Stimulated activated CD4-positive, alpha-beta T cell treated with anti-CD3 and anti-CD28 coated beads, Interleukin-12 subunit alpha, Interleukin-12 subunit beta, amount 100 ng/mL, for 24 hours (primary cell): ENCODE measurements at places on chromosomes 1 and 21.

DNA sequence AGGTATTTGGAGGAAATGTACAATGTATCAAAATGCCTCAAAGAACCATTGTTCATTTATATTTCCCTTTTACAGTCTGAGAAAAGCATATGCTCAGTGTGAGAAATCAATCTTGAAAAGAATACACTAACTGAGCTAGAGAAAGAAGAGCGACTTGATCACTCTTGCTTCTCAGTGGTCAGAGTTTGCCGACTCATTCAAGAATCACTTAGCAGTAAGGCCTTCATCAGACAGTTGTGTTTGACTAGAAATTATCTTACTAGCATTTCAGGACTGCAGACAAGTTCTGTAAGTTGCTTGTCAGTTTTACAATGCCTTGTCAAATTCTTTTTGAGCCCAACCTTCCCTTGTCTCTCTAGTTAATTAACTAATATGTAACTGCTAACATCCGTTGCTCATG lies 12.9 kb downstream of the RGS18 start:
- no peak for DNase-seq

- DNase-seq: peak; percentile 69
Observed at GRCh38 chr21:41425954-41426675, at the start of gene MX1. TSS of gene MX1 (plus strand) at chr21:41426239. CDS start at chr21:41432071, 5,832 bp downstream.

- DNase-seq: no peak
Observed at GRCh38 chr1:99755664-99756063, 10.8 kb downstream of the FRRS1 start.

DNA sequence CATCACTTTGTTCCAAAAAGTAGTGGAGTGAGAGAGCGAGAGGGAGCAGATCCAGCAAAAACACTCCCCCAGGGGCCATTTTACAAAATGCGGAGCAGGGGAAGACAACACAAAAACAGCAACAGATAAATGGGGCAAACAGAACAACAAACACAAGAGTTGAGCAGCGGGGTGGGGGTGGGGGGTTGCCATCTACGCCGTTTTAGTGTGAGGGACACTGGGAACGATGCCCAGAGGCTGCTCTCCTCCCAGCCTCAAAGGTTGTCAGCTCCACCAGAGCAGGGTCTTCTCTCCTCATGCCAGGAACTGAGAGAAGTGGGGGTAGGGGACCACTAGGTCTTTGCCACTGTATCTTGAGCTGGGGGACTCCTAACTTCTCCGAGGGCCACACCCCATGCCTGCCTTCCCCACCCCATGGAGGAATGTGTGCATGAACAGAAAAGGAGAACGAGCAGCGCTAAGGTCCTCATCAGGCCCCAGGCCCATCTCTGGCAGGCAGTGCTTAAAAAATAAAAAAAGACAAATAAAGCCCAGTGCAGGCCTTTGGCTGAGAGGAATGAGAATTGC lies 1.3 kb upstream of the PBXIP1 start:
- DNase-seq: no peak

- no peak for DNase-seq
Observed at GRCh38 chr1:51330331-51331201, at the start of gene TTC39A. TSS of gene TTC39A (minus strand) at chr1:51330562. CDS start at chr1:51330477, 85 bp downstream.

DNA sequence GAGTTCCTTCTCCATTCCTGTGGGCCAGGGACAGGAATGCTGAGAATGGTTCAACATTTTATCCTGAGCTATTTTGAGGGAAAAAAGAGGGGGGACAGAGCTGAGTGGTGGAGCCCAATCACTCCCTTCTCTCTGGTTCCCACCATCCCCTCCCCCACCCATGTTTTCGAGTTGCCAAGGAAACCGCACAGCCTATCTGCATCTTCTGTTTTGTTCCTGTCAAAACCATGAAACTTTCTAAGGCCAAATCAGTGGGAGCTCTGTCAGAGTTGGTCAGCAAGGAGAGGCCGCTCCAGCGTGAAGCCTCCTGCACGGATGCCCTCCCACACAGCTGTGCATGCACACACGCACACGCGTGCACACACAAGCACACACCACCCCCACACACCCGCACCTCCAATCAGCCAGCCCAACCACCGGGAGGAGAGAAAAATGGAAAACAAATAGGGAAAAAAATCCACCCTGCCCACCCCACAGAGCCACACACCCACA lies 54.5 kb upstream of the ATP2B4 start:
- DNase-seq: no peak

- DNase-seq: no peak
Observed at GRCh38 chr21:28671549-28672195, 321.0 kb downstream of the LTN1 start.
